ENCODE measurements at places on chromosomes 7 and 10.

DNA sequence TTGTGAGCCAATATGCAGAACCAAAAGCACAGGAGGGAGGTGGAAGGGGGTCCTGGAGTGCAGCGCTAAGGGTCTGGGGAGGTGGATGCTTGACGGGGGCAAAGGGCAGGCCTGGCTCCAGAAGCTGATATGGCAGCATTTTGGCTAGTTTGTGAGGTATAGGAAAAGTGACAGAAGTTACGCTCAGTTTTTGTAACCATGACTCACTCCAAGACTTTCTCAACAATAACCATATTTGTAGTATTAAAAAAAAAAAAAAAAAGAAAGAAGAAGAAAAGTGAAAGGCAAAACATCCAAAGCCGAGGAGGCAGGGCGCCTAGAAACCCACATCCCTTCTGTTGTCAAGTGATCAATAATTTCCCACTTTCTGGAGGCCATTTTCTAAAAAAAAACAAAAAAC lies 92.3 kb downstream of the RNF216 start:
- peak; percentile 58 for DNase-seq

GRCh38 chr7:141397236-141398163 lies 153.7 kb upstream of the AGK start:
- no peak for DNase-seq

GRCh38 chr10:75137533-75138438 lies 26.3 kb downstream of the SAMD8 start:
- DNase-seq, result peak; percentile 7

- no peak for DNase-seq
Measured at GRCh38 chr7:102953406-102953805, 40.6 kb downstream of the LRRC17 start.

GRCh38 chr10:60459701-60460457 lies 70.2 kb upstream of the ANK3 start:
- DNase-seq, result no peak

GRCh38 chr10:43322331-43322730 lies 49.1 kb upstream of the FXYD4 start:
- DNase-seq, result no peak

DNA sequence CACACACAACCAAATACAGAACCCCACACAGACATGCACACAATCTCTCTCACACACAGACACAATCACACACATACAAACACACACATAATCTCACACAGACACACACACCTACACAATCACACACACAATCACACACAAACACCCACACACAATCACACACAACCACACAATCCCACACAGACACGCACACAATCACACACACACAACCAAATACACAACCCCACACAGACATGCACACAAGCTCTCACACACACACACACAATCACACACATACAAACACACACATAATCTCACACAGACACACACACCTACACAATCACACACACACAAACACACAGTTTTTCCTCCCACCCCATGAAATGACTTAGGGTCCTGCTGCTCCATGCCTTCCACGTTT lies 160.4 kb upstream of the PFKP start:
- DNase-seq, result no peak

- DNase-seq, result no peak
Measured at GRCh38 chr7:149666360-149666945, 106.9 kb downstream of the ZNF467 start.

GRCh38 chr10:118458957-118459641 lies 117.0 kb upstream of the FAM204A start:
- no peak for DNase-seq

GRCh38 chr7:35613150-35613549 lies 81.8 kb downstream of the HERPUD2 start:
- DNase-seq, result no peak

DNA sequence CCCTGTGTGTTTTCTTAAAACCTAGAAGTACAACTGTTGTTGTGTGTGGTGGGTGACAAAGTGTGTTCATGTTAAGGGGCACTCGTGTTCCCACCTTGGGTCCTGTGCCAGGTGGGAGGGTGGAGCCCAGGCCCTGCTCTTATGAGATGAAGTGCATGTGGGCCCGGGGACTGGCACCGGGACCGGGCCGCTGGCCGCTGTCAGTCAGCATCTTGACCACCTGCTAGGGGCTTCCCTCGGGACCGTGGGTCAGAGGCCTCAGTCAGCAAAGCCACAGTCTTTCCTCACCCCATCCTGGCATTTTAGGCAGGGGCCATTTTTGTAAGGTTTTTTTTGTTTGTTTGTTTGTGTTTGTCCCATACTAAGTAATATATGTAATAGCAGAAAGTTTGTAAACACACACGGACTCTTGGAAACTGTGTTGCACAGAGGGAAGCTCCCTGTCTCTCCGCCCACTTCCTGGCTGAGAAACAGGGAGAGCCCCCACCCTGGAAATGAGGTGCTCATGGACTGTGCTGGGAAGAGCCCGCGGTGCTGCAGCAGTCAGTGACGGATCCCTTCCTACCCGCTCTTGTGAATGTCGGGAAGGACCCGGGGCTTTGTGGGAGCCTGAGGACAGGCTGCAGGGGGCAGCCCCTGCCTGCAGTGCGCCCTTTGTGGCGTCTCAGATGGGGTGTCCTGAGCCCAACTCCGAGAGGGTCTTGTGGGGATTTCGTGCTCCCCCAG lies 13.4 kb downstream of the AGAP3 start:
- DNase-seq, result no peak

DNA sequence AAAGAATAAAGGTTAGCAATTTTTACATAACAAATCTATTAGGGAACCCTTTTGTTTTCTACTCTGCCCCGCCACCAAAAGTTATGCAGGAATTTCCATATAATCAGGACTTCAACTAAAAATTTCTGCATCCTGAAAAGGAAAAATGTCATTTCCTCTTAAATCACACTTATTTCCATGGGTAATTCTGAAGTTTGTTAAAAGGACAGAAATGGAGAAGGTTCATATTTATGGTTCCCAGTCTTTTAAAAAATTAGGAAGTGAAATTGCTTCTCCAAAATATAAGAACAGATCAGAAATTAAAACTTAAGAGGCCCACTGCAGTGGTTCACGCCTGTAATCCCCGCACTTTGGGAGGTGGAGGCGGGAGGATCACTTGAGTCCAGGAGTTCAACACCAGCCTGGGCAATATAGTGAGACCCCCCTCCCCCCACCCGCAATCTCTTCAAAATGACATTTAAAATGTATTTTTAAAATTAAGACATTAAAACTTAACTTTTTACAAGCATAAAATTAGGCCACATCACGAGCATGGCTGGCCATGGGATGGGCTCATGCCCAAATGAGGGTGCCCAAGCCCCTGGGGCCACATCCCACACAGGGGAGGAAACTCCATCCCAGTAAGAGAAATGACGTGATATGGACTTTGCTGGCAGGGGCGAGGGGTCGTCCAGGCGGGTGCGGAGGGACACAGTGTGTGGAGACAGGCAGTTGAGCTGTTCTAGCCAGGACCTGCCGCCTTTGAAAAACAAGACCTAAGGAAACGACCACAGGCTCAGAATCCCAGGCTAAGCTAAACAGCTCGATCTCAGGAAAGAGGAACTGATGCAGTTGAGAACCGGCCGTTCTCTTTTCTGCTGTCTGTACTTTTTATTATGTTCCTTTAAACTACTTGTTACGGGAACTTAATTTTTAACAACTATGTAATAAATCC lies 51.3 kb upstream of the NFE2L3 start:
- no peak for DNase-seq

GRCh38 chr10:48282829-48283228 lies 8.3 kb upstream of the FRMPD2 start:
- DNase-seq, result no peak

GRCh38 chr10:25982107-25982506 lies 48.1 kb downstream of the MYO3A start:
- DNase-seq, result no peak

DNA sequence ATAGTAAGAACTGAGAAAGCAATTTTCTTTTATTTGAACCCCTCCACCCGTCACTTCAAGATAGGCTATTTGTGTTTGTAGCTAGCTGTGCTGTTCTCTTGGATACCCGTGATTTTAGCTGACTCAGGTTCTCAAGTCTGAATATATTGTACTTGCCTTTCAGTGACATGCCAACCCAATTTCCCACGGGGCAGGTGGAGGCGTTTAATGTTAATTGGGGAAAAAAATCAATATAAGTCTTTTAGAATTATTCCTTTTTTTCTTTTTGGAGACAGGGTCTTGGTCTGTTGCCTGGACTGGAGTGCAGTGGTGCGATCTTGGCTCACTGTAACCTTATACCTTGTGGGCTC lies 36.4 kb downstream of the ZRANB1 start:
- DNase-seq, result no peak

GRCh38 chr10:86090807-86091206 lies 275.8 kb downstream of the GRID1 start:
- DNase-seq, result no peak

DNA sequence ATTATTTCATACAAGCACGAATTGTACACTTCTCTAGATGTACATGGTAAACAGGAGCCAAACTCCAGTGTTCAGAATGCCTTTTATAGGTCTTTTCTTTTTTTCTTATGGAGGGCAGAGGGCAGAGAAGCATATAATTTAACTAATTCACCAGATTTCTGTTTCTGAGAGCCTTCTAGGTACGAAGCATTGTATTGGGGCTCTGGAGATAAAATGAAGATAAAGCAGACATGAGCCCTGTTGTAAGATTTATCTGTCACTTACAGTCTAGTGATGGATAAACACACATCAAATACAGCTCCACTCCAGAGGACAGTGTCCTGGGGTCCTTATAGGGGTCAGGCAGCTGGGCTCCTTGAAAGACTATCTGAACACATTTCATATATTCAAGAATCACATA lies 265.5 kb downstream of the SKAP2 start:
- no peak for DNase-seq

GRCh38 chr7:152459724-152460251 lies 24.0 kb upstream of the KMT2C start:
- no peak for DNase-seq

DNA sequence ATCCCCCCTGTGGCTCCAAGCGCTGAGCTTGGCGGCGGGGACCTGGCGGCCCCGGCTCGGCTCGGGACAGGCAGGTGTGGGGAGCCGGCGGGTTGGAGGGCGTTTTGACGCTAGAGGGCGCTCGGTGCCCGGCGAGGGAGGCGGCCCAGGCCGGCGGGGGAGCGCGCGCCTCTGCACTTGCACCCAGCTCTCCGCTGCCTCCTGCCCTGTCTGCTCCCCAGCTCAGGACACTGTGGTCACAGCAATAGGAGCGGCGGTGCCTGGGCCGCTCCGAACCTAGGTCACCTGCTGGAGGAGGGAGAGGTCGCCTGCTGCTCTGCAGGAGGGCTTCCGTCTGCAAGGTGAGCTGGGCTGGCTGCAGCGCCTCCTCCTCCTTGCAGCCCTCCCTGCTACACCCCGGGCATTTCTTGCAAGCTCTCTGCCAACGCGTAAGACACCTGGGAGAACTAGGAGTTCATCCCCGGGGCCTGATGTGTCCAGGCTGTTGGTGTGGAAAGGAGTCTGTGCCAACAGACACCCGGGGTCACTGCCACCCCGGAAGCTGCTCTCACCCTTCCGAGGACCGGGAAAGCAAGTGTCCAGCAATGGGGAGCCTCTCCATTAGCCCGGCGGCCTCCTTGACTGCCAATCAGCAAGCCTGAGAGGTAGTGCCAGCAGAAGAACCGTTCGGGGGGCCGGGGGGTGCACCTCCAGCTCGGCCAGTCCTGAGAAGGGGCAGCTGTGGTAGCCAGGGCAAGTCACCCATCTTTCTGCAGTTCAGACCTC lies 620.4 kb downstream of the GALNT17 start:
- no peak for DNase-seq

Data from activated CD4-positive, alpha-beta T cell treated with anti-CD3 and anti-CD28 coated beads, Interleukin-2, amount 50 U/mL, for 4 hours (primary cell).